ENCODE measurements at places on chromosomes 11 and 22.
A peak's percentile ranks its signal among the peaks of the same experiment; 100 is the strongest.

GRCh38 chr11:66912361-66912760 lies 45.8 kb downstream of the PC start:
- no peak for DNase-seq

- no peak for DNase-seq
Observed at GRCh38 chr11:21545699-21546098, 647.2 kb upstream of the ANO5 start.

GRCh38 chr11:97414801-97415200 lies 1025.0 kb downstream of the JRKL start:
- DNase-seq = no peak

GRCh38 chr22:31944700-31945442 lies 536 bp downstream of the YWHAH start:
- DNase-seq = peak; percentile 54

DNA sequence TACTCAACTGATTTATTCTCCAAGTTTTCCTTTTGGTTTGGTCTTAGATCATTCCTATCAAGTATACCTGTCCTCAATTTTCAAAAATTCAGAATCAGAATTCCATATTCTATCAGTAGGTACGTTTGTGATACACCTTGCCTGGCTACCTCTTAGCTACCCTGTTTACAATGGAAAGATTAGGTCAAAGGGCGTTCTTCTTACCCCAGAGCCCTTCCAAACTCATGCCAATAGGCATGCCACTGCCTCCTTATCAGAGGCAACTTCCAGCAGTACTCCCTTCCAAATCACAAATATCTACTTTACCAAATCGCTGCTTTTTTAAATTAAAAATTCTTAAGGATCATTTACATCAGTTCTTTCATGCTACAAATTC lies 1.0 kb downstream of the PATL1 start:
- DNase-seq = no peak

DNA sequence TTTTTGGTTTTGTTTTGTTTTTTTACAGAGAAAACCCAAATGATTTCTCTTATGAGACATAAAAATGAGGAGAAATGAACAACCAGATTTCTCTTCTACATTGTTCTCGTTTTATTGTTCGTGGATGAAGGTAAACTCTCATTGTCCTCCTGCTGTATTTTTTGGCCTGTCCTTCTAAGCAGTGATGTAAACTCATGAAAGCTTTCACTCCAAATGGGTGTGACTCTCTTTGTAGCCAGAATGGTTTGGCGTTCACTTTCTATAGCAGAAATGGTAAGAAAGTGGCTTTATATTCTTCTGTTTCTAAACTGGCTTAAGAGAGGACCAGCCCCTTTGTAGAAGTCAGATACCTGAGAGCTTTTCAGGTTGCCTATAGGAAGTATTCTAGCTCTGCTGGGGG lies 15.5 kb upstream of the BMAL1 start:
- no peak for DNase-seq

DNA sequence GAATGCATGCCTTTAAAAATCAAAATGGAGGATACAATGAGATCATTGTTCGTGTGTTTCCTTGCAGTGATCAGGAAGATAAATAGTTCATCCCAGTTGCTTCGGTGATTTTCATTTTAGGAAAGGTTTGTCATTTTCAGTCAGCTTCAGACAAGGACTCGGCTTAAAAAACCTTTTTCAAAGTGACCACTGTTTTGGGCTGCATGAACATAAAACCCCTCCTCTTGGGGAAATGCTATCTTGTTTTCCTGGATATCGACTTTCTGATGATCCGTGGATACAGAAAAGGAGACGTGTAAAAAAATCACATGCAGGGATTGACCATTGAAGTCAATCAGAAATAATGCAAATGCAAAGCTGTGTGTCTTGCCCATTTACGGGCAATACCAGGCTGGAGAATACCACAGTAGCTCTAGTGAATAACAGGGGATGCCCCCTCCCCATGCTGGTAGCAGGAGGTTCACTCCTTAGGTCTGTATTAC lies 146.8 kb downstream of the MAML2 start:
- DNase-seq = no peak

- peak; percentile 61 for DNase-seq
Observed at GRCh38 chr11:70579316-70579955, 181.1 kb downstream of the CTTN start.

DNA sequence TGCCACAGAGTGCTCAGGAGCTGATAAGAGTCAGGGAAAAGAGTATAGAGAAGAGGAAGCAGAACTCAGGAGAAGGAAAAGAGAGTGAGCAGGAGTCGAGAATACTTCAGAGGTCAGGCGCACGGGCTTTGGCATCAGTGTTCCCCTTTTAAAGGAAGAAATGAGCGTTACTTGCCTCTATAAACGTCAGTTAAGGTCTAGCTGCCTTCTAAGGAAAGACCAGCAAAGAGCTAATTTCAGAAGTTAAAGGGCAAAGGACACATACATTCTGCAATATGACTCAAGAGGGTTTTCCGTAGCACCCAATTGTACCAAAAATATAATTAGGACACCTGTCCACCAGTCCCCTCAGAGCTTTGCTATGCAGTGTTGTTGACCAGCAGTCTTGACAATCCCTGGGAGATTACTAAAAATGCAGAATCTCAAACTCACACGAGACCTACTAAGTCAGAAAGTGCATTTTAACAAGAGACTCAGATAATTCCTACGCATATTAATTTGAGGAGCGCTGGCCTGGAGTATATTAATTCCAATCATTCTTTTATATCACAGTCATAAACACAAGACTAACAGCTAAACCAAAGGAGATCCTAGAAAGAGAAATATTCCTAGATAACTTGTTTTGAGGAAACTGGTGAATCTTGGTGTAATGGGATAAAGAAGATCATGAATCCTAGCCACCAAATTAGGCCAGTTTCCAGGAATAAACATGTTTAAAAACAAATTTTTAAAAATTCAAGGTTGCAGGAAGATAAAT lies 249.0 kb downstream of the CADM1 start:
- DNase-seq = no peak
